Kidney tubule cell (primary cell): ENCODE measurements at places on chromosomes 5 and 9.

- DNase-seq, result no peak
Measured at GRCh38 chr5:180302256-180302655, 10.4 kb upstream of the MAPK9 start.

DNA sequence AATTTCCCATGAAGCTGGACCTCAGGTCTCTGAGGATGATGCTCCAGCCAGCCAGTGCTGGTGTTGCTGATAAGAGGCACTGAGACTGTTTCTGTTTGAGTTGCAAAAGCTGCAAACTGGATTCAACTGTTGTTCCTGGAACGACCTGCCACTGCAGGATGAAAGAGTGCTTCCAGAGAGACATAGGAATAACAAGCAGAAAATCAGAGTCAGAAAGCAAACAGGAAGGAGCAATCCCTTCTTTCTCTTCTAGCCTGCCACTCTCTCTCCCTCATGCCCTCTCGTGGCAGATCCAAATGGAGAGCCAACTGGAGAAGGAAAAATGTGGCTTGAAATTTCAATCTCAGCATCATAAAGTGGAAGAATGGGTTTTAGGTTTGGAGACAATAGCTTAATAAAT lies 110.4 kb downstream of the STARD4 start:
- no peak for DNase-seq

DNA sequence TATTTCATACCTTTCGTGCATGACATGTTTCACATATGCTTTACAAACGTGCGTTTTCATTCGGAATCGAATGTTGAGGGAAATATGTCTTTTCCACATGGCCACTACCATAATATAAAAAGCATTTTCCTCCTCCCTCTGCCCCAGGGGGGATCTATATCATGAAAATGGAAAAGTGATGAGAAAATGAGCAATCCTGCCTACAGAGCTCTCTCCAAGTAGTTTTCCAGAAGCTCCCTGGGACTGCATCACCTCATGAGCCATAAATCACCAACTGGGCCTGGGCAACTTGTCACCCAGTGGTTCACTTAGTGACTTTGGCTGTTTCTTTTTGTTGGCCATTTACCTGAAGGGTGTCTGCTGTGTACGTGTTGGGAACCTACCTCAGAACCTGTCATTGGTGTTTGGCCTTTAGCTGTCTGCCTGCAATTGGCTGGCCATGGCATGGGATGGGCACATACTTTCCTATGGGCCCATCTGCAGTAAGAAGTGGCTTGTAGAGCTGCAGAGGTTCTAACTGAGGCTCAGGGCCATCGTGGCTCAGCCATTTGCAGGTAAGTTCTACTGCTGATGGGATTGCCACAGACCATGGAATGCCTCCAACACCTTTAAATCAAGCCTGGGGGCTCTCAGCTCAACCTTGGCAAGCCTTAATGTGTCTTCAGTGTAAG lies 9.5 kb upstream of the TIFAB start:
- DNase-seq, result no peak

GRCh38 chr5:107966201-107966600 lies 295.5 kb upstream of the EFNA5 start:
- no peak for DNase-seq

- DNase-seq, result no peak
Measured at GRCh38 chr9:117104716-117105495, 310.0 kb downstream of the ASTN2 start.

GRCh38 chr5:97297063-97297703 lies 114.1 kb upstream of the RIOK2 start:
- peak; percentile 28 for DNase-seq

DNA sequence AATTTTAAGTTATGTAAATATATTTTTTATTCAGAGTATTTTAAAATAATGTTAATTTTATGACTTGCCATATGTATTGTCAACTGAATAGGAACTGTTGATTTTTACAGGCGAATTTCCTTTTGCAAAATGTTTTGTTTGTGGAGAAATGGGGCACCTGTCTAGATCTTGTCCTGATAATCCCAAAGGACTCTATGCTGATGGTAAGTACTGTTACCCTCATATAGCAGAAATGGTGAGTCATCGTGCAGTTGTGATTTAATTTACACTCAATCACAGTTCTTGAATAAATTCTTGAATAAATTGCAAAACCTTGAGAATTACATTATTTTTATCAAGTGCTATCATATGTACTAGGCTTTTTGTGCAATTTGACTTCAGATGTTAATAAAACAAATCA lies 7.4 kb downstream of the ZCCHC9 start:
- no peak for DNase-seq

DNA sequence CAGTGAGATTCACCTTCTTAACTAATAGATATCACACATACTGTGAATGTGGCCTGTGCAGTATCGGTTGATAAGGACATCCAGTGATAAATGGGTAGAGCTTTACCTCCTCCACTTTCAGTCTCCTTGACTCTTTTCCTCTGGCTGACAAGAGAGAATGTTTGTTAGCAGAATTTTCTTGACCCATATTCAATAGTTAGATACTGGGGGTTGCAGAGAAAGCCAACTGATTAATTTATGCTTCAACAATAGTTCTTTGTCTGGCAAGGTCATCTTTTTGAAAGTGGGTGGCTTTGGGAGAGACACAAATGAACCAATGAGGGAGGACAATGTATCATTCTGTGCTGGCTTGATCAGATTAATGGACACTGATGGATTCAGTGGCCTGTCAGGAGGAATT lies 30.3 kb downstream of the TTC23L start:
- DNase-seq, result no peak

GRCh38 chr5:54915466-54916027 lies 69.8 kb downstream of the ESM1 start:
- DNase-seq, result no peak

DNA sequence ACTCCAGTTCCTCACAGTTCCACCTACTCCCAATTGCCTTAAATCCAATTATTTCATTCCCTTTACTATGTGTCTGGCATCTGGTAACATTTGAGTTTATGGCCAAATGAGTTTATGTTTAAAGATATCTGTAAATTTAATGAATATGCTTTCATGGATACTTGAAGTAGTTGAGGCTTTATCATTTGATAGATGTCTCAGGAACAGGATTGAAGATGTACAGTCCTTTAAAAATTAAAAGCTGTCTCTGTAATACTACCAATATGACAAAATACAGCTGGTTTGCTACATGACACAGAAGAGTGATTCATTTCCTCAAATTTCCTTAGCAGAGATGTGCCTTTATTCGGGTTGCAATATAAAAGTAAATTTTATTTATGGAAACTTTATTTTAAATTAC lies 2326.0 kb upstream of the ACO1 start:
- DNase-seq, result no peak

- DNase-seq, result peak; percentile 22
Measured at GRCh38 chr5:167642779-167643517, 648.5 kb upstream of the WWC1 start.

- no peak for DNase-seq
Measured at GRCh38 chr9:114888607-114889006, 41.8 kb downstream of the TNFSF8 start.

DNA sequence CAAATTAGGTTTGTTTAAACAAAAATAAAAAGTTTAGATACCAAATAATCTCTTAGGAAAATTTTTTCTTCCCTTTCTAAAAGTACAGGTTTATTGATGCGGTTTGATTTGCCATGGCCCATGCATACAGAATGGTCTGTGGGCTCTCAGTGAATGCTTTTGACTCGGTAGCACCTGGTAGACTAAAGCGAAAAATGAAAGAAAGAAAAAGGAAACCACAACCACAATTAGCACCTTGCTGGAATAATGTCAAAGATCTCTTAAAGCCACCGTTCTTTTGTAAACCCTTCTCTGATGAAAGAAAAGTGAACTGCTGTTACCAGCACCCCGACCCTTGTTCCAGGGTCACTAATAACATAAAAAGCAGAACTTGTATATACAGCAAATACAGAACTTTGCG lies 157.9 kb downstream of the NFIB start:
- DNase-seq, result no peak

DNA sequence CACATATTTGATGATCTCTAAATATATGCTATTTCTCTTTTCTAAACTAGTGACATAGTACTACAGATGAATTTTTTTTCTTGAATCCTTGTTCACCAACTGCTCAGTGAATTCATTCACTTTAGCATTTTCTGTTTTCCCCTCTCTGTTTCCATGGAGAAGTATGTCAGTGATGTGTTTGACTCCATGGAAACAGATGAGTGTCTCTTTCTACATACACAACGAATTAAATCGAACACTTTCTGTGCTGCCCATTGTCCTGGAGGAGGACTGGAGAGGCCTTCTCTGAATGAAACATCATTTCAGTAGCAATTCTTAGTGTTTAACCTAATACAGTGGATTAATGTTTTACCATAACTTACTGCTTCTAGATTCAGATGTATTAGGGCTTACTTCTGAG lies 9.5 kb downstream of the INVS start:
- DNase-seq, result peak; percentile 68

GRCh38 chr5:61229416-61229815 lies 67.1 kb upstream of the SMIM15 start:
- DNase-seq, result peak; percentile 62

DNA sequence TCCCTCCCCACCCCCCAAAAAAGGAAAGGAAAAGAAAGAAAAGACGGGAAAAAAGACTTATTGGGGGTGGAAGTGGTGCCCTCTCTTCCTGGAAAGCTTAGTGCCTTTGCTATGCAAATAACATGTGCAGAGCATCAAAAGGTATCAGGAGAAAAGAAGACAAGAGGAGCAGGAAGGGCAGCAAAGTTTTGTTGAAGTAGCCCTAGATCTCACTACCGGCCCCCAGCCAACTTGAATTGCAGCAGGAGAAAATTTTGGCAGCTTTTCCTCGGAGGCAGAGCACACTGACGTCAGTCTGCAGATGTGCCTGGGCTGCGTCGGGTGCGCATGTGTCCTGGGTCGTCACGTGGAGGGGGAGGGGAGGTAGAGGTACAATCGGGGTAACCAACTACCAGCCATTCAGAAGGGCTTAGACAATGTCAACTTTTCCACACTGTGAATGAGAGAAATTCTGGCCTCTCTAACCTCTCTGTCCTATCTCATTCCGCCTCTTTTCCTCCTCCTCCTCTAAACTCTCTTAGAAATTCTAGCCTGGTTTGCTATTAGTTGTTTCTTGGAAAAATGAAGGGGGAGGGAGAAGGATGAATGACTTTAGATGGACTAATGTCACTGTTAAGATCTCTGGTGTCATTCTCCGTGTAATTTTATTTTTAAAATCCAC lies at the start of gene ADAMTS6:
ADAMTS6 (minus strand) TSS at position 286 of the 661 bp plus-strand sequence. CDS start 8,247 bp downstream, outside the sequence.
- peak; percentile 83 for DNase-seq

DNA sequence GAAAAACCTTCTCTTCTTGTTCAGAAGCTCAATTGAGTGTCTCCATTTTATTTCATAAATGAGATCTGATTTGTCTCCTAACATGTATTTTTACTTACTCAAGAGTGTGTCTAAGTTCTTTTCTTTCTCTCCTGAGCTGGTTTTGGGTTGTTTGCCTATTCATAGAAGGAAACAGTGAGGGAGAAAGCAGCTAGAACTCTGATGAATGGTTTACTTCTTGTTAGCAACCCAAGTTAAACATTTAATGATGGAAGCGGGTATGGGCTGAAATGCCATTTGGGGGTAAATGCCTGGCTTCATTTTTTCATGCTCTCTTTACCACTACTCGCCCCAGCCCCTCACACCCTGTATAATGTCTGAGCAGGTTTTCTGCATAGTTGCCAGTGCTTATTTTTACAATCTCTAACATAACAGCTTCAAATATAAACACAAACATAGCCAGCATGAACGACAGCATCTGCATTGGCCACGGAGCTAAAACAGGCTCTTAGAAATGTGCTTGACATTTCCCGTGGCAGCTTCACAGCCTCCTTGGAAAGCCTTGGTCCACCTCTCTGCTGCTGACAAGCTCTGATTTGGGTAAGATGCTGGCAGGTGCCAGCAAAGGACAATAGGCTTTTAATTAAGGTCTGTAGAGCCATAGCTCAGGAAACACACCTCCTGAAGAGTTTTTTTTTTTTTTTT lies 321.1 kb downstream of the ARHGEF28 start:
- peak; percentile 65 for DNase-seq

- DNase-seq, result no peak
Measured at GRCh38 chr5:77812926-77813589, 36.9 kb upstream of the TBCA start.

- DNase-seq, result peak; percentile 79
Measured at GRCh38 chr9:109251080-109251775, 69.6 kb downstream of the EPB41L4B start.

DNA sequence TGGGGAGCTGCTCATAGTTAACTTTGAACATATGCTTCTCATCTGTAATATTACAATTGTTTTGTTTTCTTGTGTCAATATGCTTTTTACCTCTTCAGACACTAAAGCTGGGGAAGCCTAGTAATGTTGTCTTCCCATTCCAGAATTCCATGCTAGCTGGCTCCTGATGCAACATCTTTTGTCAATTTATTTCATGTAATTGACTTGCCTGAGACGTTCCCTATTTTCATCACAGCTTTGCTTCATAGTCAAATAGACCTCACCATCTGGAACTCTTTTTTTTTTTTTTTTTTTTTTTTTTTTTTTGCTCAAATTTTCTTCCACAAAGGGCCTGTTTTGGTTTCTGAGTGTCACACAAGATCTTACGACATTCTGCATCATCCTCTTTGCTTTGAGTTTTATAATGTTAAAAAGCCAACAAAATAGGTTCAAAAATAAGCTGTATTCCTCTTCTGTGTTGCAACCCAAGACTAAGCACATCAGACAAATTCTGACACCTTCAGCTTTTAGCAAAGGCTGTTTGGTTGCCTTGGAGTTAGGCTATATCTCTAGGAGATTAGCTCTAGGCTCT lies 235.2 kb downstream of the NR3C1 start:
- no peak for DNase-seq

GRCh38 chr5:7493081-7493480 lies 97.1 kb downstream of the ADCY2 start:
- no peak for DNase-seq

DNA sequence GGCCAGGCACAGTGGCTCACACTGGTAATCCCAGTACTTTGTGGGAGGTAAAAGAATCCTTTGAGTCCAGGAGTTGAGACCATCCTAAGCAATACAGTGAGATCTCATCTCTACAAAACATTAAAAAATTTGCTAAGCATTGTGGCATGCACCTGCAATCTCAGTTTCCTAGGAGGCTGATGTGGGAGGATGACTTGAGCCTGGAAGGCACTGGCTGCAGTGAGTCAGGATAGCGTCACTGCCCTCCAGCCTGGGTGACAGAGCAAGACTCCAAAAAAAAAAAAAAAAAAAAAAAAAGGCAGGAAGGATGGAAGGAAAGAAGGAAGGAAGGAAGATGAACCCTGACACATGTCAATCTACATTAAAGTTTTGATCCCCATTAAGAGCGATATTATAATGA lies 1452.2 kb upstream of the ACO1 start:
- peak; percentile 88 for DNase-seq

DNA sequence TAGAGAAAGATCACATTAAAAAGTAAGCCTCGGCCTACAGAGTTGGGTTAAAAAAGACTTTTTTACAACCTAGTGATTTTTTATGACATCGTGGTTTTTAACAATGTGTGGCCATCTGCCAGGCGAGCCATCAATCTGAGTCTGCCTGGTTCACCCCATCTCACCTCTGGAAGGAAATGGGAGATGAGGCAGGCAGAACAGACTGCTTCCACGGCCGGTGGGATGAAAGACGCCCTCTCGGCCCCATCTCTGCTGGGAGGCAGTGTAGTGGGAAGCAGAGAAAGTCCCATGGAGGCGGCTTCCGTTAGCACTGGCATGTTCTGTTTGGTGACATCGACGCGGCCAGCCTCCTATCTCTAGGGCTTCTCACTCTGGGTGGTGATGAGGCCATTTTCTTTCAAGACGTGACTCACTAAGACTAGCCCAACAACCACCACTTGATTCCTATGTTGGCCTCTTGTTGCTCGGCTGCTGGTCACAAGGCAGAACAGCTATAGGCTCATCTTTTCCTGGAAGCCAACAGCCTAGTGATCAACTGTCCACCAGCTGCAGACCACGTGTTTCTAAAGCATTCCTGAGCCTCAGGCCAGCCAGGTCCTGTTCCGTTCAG lies 132.4 kb upstream of the OTULINL start:
- peak; percentile 81 for DNase-seq

- no peak for DNase-seq
Measured at GRCh38 chr5:18742830-18743229, 1108.6 kb downstream of the TAF11L14 start.
